ENCODE measurements at places on chromosomes 3 and 15.
A peak's percentile ranks its signal among the peaks of the same experiment; 100 is the strongest.

DNA sequence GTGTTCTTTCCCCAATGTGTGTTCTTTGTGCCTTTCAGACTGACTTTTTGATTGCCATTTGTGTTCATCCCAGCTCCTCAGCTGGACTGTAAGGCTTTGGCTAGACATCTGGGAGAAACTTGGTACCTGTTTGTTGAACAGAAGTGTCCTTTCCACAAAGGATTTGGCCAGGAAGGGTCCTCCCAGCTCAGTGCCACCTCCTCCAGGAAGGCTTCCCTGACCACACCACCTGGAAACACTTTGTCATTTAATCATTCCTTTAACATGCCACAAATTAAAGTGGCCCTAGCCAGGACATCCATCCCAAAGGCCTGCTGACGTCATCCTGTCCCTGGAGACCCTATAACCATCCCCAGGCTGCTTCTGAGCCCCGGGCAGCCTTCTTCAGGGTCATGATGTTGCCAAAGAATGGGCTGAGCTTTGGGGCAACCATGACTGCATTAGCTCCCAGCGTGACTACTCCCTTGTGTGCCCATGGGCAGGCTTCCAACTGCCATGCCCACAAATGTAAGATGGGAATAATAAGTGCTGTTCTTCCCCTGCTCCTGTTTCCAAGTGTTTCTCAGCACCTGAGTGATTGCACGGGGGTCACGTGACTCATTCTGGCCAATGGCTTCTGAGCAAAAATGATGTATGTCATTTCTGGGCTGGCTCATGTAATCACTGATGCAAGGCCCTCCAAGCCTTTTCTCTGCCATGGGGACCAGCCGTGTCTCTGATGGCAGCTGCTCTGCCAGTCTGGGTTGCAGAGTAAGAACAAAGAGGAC, 112.5 kb upstream of the SMAD3 start:
- no peak for DNase-seq

DNA sequence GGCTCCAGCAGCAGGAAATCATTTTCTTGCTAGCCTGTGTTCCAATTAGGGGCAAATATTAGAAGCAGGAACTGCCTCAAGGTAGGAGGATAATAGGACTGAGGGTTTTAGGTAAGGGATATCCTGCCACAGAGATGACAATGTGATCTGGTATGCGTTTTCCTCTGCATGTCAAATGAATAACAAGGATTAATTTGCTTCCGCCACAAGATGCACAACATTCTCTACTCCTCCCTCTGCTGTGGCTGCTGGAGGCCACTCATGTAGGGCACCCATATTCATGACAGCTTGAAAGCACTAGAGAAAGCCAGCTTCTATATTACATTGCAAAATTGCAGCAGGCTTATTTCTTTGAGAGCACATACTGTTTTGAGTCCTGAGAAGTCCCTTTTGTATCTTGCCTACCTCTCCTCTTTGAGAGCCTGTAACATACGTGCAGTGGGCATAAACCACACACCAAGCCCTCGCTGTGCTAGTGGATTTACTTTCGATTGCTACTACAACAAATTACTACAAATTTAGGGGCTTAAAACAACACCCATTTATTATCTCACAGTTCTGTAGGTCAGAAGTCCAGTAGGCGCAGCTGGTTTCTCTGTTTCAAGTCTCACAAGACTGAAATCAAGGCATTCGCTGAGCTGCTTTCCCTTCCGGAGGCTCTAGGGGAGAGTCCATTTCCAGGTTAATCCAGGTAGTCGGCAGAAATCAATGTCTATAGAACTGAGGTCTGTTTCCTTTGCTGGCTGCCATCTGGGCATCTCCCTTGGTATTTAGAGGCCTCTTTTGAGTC, 5.9 kb upstream of the CD47 start:
- DNase-seq = peak; percentile 26

DNA sequence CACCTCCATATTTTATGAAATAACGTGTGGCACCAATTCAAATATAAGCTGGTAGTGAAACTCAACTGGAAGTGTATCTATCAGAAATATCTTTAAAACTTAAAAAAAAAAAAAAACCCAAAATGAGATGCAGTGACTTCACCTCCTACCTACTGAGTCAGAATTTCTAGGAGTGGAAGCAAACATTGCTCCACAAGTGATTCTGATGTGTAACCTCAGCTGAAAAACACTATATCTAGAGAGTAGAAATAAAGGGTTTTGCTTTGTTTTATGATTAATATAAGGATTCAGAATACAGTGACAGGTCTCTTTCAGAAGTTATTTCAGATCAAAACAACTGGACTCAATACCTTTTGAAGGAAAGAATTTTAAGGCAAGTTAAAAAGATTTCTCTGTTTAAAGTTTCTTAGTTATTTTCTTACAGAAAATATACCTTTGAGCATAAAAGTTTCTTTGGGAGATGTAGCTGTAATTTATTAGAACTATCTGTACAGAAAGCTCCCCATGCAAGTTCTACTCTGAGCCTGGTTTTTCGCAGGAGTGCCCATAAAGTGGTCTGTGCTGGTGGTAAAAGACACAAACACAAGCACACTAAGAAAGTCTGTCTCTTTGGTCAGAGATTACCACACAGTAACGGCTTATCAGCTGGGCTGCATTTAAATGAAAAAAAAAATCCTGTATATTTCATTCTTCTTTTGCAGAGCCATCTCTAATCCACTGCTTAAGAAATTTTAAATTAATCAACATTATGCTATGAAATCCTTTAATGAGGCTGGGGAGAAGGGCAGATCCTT, 59.9 kb upstream of the PPIB start:
- DNase-seq = peak; percentile 13

DNA sequence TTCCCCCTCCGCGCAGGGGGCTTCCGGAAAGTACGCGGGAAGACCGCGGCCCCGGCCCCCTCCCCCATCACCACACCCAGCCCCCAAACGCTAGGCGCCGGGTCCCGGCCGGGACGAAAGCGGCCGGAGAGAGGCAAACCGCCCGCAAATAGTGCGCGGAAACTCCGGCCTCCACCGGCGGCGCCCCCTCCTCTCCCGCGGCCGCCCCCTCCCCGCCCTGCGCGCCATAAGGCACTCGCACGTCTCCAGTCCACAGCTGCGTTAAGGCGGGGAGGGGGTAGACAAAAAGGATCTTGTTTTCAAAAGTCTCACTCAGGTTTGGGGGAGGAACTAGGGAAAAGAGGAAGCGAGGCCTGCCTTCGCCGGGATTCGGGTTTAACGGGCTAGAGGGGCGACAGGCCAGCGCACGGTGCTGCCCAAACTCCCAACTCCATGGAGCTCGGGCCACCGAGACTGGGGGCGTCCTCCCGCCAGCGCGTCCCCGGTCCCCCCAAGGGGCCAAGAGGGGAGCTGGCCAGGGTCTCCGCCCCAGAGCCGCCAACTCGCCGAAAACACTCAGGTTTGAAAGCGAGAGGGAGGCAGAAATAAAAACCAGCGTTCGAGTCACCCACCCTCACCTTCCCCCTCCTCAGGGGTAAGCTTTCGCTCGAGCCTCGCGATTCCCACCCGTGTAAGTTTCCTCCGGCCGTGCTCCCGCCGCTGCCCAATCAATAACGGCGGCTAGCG, 1.8 kb downstream of the ANP32A start:
- DNase-seq = peak; percentile 57

- DNase-seq = no peak
Measured at GRCh38 chr3:3027976-3028567, 82.1 kb downstream of the IL5RA start.

DNA sequence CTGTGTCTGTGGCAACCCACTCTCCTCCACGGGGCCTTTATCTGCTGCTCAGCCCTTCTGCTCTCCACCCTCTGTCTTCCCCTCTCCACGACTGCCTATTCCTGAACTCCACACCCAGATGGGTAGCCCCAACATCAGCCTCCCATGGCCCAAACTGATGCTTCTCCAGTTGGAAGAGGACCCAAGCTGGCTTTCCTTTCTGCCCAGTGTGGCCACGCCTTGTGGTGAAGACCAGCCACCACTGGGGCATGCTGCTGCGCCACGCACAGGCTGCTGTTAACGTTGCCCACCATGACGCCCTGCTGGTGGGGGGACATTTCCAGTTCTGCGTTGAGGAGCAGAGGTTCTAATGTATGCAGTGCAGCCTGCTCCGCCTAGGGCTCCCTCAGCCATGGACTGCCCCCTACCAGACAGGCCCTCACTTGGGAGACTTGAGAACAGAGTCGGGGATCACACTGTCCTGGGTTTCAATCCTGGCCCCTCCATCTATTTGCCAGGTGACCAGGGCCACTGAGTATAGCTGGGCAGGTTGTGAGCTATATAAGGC, 26.9 kb downstream of the CFAP100 start:
- no peak for DNase-seq

DNA sequence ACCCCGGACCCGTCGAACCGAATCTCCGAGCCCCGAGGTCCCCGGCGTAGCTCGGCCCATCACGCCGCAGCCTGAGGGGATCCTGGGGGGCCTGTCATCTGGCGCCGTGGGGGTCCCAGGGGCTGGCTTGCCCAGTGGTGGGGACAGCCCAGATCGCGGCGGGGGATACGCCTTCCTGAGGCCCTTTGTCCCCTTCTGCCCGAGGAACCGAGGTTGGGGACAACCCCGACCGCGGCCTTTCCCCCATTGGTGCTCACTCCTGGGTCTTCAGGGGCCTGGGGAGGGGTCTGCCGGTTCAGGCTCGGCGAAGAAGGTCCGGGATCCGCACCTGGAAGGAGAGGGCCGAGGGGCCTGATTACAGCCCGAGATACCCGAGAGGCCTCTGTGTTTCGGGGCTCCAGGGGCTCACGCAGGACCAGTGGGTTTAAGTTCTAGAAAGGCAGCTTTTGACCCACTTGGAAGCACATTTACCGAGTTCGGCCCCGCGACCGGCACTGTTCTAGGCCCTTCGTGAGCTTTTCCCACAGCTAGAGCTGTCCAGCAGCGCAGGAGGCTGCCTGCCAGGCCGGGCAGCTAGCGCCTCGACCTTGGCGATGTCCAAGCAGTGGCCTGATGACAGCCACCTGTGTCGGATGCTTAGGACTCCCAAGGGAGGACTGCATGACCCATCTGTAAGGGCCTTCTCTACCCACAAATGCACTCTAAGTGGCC, 504 bp downstream of the ABHD2 start:
- peak; percentile 34 for DNase-seq

GRCh38 chr3:65006300-65006739, 318.5 kb upstream of the ADAMTS9 start:
- DNase-seq = peak; percentile 4

DNA sequence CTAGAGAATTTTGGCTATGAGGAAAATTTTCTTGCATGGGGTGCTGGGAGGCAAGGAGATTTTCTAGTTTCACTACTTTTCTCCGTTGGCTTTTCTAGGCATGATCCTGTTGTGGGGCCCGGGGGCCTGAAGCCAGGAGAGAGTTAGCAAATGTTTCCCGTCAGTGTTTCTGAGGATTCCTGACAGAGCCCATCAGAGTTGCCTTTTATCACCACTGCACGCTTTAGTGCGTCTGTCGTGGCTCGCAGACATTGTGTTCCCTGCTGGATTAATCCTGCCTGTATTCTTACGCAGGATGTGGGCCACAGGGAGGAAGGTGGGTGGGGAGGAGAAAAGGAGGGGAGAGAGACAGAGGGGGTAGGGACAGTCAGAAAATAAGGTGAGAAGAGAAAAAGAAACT, 18.1 kb upstream of the BOC start:
- no peak for DNase-seq

DNA sequence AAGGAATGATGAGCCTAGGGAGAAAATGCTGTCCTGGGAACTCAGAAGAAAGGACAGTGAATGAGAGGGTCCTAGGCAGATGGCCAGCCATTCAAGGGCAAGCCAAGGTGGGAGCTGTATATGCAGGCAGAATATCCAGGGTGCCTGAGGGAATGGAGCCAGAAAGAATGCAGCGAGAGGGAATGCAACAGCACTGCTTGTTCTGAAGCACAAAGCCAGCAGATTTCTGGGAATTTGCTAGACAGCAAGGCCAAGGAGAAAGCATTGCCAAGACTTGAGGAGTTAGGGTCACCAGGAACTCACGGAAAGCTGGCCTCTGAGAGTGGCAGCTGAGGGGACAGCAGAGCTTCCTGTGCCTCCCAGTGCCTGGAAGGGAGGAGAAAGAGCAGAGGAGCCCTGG, 200.6 kb downstream of the MYRIP start:
- no peak for DNase-seq

GRCh38 chr3:16402451-16402850, 111.0 kb downstream of the RFTN1 start:
- DNase-seq = peak; percentile 63

GRCh38 chr3:29057326-29057725, 223.5 kb upstream of the RBMS3 start:
- peak; percentile 69 for DNase-seq

- DNase-seq = no peak
Measured at GRCh38 chr3:88410259-88410658, 260.5 kb downstream of the C3orf38 start.

GRCh38 chr3:42300013-42300412, 34.0 kb upstream of the CCK start:
- peak; percentile 37 for DNase-seq

GRCh38 chr3:525415-525814, 328.9 kb downstream of the CHL1 start:
- no peak for DNase-seq

GRCh38 chr3:147159141-147159540, 247.2 kb downstream of the ZIC4 start:
- DNase-seq = no peak

DNA sequence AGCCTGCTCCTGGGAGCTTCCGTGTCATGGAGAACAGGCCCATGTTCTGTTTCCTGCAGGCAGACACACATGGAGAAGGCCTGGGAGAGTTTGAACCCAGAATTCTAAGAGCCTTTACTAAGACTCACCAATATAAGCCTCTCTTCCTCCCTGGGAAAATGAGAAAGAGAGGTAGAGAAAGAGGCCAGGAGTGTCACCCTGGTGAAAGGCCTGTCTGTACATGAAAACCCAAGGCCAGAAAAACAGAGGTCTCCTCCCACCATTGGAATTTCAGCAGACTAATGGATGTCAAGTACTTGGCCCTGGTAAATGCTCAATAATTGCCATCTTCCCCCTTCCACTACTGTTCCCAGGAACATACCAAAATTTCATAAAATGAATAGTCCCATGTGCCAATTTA, 117.6 kb downstream of the TOP2B start:
- DNase-seq = no peak

DNA sequence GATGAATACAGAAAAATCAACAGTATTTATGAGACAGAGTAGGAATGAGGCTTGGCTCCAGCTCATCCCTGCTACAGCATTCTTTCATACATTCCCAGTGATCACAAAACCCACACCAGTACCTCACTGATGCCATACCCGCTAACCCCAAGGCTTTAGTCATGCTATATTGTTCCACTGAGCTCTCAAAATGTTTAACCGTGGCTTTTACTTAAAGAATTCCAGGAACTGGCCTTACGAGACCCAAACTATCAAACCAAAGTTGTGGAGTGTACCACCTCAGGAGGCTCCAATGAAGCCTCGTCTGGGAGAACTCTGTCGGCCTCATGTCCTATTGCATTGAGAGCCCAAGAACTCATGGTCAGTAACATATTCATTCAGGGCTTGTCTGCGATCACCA, 278.9 kb downstream of the ULK4 start:
- DNase-seq = peak; percentile 67

- no peak for DNase-seq
Measured at GRCh38 chr3:133383741-133384140, 16.1 kb upstream of the BFSP2 start.

- DNase-seq = no peak
Measured at GRCh38 chr3:78738833-78739232, 1029.0 kb downstream of the ROBO1 start.

Data from ELR (cell line).